Uterus (tissue), 4 donors: ENCODE measurements at places on chromosomes 1 and 21. TPM values are rescaled to one million over a fixed set of nuclear protein-coding genes. Genes with fewer than 3 reads are reported as not detected.
A peak's percentile ranks its signal among the peaks of the same experiment; 100 is the strongest.

Gene NTRK1
- 6.4 TPM for total RNA-seq

Gene SETD4
- 35.6 TPM for total RNA-seq

Gene SH2D5
- not detected for total RNA-seq

Gene MEF2D
- total RNA-seq, result 59.1 TPM

DNA sequence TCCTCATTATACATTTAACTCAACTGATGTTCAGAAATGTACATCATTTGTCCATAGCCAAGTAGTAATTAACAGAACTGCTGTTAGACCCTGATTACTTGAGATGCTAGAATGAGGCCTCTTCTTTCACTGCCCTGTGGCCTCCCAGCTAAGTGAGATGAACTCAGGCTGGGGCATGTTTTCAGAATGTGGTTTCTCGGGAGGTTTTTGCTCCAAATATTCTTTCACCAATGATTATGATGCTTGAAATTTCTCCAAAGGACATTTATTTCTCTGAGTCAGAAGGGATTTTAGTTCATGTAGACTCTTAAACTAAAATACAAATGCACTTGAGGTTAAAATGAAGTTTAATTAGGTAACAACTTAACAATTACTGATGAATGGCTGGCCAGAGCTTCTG lies 34.6 kb upstream of the ADAMTS5 start:
- H3K4me3 ChIP-seq, result no peak overlapping the region
- H3K4me1 ChIP-seq, result peaks cover under 1% of the 10 kb centered on the region
- H3K27me3 ChIP-seq, result no peaks in the 10 kb centered on the region
- peak overlapping the region; percentile 43 for H3K27ac ChIP-seq
- DNase-seq, result no peak
- H3K36me3 ChIP-seq, result no peaks in the 10 kb centered on the region

DNA sequence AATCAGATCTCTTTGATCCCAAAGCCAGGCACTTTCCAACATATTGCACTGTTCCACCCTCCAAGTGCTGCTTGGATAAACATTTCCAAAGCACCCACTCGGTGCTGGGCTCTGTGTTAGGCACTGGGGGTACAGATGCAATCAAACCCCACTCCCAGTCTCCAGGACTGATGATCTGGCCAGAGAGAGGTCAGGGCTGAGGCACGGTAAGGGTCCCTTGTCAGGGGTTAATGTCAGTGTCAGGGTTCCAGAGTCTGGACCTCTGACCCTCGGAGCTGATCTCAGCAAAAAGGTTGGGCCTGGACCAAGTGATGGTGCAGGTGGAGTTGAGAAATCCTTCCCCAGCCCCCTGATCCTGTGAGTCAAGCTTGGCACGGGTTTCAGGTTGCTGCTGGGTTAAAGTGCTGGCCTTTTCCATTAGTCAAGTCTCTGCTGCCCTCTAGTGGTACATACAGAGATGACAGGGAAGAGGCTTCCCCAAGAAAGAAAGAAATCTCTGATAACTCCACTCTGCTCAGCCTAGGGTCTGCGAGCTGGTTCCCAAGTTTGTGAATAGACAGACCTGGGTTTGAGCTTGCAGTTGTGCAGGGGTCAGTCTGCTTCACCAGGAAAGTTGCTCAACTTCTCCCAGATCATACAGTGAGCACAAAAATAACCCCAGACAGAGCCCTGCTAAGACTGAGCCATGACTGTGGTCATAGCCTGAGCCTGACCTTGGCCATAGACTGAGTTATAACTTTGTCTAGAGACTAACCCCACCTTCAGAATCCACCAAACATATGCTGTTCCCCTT lies 74.6 kb downstream of the DMRTA2 start:
- H3K4me3 ChIP-seq, result no peak overlapping the region
- H3K27ac ChIP-seq, result no peak overlapping the region
- no peaks in the 10 kb centered on the region for H3K4me1 ChIP-seq
- no peaks in the 10 kb centered on the region for H3K27me3 ChIP-seq

- H3K4me1 ChIP-seq, result no peaks in the 10 kb centered on the region
- H3K27me3 ChIP-seq, result no peaks in the 10 kb centered on the region
- H3K4me3 ChIP-seq, result no peak overlapping the region
- no peak for DNase-seq
Measured at GRCh38 chr21:45180246-45180599, 105.8 kb downstream of the ADARB1 start.

DNA sequence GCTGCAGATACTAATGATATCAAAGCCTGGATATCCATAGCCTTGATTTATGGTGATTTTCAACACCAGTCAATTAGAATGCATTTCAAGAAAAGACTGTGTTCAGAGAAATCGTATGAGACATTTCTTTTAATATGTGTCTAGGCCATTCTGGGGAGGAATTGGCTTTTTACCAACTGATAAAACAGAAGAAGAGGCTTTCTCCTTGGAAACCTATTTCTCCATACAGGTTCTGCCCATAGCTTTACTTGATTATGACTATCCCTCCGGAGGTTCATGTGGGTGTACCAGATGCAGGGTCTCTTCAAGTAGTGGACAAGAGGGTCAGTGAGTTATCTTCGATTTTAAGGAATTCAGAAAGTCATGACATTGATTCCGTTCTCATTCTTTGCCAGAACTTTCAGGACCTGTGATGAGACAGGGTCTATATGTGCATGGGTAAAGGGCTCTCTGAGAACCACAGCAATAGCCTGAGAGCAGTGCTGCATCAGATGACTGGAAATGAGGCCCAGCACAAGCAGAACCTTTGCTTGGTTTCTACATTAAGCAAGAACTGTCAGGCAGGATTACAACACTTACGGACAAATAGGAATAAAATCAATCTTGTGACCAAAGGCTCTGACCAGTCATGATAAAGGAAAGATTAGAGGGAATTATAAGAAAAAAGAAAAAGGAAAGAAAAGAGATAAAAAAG lies 263.7 kb upstream of the SGIP1 start:
- H3K36me3 ChIP-seq, result no peaks in the 10 kb centered on the region
- H3K4me3 ChIP-seq, result no peak overlapping the region
- DNase-seq, result peak; percentile 60

GRCh38 chr1:231919239-231919885 lies 292.8 kb downstream of the DISC1 start:
- no peak for DNase-seq
- H3K27me3 ChIP-seq, result no peaks in the 10 kb centered on the region
- H3K36me3 ChIP-seq, result no peaks in the 10 kb centered on the region
- no peak overlapping the region for H3K4me3 ChIP-seq
- H3K27ac ChIP-seq, result no peak overlapping the region
- H3K4me1 ChIP-seq, result no peaks in the 10 kb centered on the region

- H3K27me3 ChIP-seq, result no peaks in the 10 kb centered on the region
- H3K4me1 ChIP-seq, result no peaks in the 10 kb centered on the region
- DNase-seq, result no peak
- H3K36me3 ChIP-seq, result no peaks in the 10 kb centered on the region
Measured at GRCh38 chr1:209063767-209064659, 519.5 kb upstream of the CAMK1G start.

- no peak overlapping the region for H3K27ac ChIP-seq
- H3K27me3 ChIP-seq, result no peaks in the 10 kb centered on the region
- no peak overlapping the region for H3K4me3 ChIP-seq
- DNase-seq, result no peak
Measured at GRCh38 chr1:177021687-177022086, 142.8 kb downstream of the ASTN1 start.

DNA sequence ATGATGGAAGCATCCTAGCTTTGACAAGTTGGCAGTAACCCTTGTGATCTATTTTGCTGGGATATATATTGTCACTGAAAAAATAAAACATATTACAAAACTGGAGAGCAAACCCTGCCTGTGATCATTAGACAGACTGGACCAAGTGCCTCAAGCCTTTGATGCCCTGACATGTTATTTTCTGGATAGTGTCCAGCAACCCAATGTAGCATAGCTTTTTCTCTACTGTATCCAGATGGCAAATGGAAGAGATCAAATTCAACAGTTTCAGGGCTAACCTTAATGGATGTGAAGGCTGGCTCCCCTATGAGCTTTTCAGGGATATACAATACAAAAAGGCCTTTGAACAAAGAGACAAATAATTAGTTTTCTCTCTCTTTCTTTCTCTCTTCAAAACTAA lies 25.1 kb downstream of the WARS2 start:
- H3K4me3 ChIP-seq, result no peak overlapping the region
- H3K4me1 ChIP-seq, result no peaks in the 10 kb centered on the region
- no peak for DNase-seq
- no peak overlapping the region for H3K27ac ChIP-seq
- H3K27me3 ChIP-seq, result no peaks in the 10 kb centered on the region
